Stimulated activated memory B cell treated with anti-CD40 and anti-IgM and Interleukin-4, amounts not matched to agents 10 μg/mL and 1 μg/mL and 100 μg/mL, for 72 hours (primary cell): ENCODE measurements at places on chromosomes 7 and 10.
A peak's percentile ranks its signal among the peaks of the same experiment; 100 is the strongest.

GRCh38 chr7:111498391-111499007 is 63.8 kb downstream of the IMMP2L start:
- no peak for ATAC-seq

GRCh38 chr7:75711656-75712514 is 26.9 kb downstream of the HIP1 start:
- no peak for ATAC-seq

- ATAC-seq = peak; percentile 68
Measured at GRCh38 chr7:142583446-142583845, 165.8 kb upstream of the PRSS1 start.

- ATAC-seq = no peak
Measured at GRCh38 chr7:158815083-158815799, 14.1 kb downstream of the ESYT2 start.

DNA sequence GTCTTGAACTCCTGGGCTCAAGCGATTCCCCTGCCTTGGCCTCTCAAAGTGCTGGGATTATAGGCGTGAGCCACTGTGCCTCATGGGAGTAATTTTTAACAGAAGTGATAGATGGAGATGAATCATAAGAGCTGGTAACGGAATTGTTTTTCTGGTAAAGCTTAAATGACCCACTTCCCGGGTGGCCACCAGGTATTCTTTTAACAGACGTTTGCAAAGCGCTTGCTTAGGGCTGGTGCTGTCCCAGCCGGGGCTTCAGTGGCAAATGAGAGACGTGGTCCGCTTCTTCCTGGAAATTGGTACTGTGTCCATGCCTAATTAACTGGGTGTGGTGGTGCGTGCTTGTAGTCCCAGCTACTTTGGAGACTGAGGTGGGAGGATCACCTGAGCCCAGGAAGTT is 23.5 kb downstream of the CAMK1D start:
- ATAC-seq = no peak

DNA sequence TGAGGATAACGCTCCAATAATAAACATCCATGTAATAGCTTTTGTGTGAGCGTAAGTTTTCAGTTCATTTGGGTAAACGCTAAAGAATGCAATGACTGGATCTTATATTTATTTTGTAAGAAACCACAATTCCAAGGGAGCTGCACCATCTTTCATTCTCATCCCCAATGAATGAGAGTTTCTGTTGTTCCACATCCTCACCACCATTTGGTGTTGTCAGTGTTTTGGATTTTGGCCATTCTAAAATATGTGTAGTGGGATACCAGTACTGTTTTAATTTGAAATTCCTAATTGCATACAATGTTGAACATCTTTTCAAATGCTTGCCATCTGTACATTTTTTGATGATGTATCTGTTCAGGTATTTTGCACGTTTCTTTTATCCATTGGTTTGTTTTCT is 50.9 kb upstream of the SEMA3D start:
- ATAC-seq = no peak

- no peak for ATAC-seq
Measured at GRCh38 chr7:86931439-86931838, 128.0 kb downstream of the ELAPOR2 start.

- ATAC-seq = no peak
Measured at GRCh38 chr10:19488592-19489280, 327.5 kb upstream of the PLXDC2 start.

DNA sequence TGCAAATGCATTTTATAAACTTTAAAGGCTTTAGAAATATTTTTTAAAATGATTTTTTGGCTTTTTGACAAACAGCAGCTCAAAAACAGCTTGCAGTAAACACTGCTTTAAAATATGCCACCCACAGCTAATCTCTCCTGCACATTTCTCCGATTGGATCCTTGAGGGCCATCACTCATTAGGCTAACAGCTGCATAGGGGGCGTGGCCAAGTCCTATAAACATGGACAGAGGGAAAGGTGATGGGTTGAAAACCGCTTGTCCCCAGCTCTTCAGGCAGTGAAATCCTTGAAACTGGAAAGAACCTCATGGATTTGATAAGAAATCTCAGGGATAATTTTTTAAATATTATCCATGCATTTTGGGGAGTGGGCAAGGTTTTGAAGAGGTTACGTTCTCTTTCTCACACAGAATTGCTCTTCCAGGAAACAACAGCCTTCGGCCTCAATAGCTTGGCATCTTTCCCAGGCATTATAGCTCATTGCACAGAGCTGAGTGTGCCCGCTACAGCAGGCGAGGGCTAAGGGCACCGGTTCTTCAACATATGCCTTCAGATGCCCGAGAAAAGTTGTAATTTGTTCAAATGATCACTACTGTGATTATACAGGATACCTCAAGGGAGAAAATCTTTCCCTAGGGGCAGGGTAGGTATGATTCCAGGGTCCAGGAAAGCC is 1.7 kb downstream of the PLEKHS1 start:
- no peak for ATAC-seq

- ATAC-seq = no peak
Measured at GRCh38 chr7:42002654-42003053, 234.4 kb downstream of the GLI3 start.

GRCh38 chr10:77180104-77180503 is 457.5 kb downstream of the KCNMA1 start:
- no peak for ATAC-seq

- no peak for ATAC-seq
Measured at GRCh38 chr7:18941207-18941606, 176.2 kb downstream of the TWIST1 start.

DNA sequence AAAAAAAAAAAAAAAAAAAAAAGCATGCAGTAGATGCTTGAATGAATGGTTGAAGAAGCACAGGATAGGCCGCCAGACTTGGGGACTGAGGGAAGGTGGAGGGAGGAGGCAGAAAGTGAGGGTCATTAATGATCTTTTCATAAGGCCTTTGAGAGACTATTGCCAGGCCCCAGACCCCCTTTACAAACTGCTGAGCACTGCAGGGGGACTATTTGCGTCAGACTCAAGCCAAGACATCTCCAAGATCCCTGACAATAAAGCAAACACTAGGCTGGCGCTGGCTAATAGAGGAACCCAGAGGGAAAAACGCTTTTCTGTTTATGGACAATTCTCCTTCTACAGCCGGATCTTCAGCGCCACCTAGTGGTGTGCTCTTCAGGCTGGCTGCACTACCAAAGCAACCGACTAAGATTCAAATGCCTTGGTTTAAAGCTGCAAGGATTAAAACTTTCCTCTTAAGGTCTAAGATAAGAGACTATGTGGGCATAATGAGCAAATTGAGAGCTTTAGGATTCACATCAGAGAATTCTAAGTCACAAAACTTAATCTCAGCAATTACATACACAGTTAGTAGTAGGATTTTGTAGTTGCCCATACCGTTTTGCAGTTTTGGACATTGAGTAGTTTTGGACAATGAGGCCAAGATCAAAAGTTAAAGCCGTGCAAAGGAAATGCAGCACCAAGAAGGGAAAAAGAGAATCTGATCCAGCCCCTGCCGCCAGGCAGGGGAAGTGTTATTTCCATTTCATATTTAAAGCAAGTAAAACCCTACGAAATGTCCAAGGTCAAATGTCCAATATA is 17.9 kb upstream of the AGK start:
- no peak for ATAC-seq

GRCh38 chr10:119613741-119614140 is 17.0 kb upstream of the TIAL1 start:
- ATAC-seq = no peak

DNA sequence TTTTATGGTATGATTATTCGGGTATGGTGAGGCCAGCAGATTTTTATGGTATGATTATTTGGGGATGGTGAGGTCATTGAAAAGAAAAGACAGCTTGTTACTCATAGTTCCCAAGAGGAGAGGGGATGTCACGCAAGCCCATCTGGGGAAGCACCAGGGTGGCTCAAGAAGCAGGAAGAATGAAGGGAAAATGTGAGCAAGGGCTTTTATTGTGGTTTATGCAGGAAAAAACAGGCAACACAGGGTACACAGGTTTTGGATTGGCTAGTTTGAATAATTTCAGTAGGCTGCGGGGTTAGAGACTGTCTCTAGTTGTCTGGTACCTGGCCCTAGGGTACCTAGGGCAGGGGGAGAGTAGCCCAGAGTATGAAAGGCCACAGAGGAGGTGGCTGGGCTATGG is 26.8 kb upstream of the DGKI start:
- ATAC-seq = peak; percentile 54

DNA sequence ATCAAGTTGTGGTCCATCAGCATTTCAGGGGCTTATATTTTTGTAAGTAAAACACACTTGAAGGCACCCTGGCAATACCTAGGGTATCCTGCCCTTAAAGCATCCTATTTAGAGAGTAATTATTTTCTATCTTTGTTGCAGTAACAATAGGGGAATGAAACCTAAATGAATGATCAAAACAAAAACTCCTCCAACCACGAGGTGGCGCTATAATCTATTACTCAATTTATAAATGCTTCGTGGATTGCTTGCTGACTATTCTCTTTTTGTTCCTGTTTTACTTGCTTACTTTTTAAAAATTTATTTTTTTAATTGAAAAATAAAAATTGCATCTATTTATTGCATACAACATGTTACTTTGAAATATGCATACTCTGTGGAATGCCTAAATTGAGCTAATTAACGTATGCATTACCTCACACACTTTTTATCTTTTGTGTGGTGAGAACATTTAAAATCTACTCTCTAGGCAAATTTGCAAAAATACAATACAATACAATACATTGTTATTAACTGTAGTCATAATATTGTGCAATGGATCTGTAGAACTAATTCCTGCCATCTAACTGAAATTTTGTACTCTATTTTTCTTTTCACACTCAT is 147.7 kb upstream of the BMPER start:
- no peak for ATAC-seq
